Stimulated activated CD8-positive, alpha-beta memory T cell treated with anti-CD3 and anti-CD28 coated beads, Interleukin-4, amount 100 ng/mL, for 4 hours (primary cell): ENCODE measurements at places on chromosomes 6 and 20.

DNA sequence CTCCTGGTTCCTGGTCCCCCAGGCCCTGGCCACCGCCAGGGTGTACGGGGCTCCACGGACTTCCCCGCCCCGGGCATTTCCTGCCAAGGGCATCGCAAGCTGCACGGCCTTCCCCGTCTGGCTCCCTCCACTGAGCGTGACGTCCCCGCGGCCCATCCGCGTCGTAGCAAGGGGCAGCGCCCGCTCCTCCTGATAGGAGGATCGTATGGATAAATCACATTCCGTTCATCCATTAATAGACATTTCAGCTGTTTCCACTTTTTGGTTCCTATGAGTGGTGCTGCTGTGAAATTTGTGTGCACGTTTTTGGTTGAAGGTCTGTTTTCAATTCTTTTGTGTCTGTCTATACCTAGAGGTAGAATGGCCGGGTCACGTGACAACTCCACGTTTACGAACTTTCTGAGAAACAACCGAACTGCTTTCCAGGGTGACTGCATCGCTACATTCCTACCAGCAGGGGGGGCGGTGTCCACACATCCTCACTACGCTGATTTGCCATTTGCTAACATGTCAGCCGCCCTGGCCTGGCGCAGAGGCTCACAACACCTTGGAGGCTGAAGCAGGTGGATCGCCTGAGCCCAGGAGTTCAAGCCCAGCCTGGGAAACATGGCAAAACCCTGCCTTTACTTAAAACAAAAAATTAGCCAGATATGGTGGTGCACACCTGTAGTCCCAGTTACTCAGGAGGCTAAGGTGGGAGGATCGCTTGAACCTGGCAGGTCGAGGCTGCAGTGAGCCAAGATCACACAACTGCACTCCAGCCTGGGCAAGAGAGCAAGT, 37.7 kb downstream of the KCNQ2 start:
- peak; percentile 47 for DNase-seq

DNA sequence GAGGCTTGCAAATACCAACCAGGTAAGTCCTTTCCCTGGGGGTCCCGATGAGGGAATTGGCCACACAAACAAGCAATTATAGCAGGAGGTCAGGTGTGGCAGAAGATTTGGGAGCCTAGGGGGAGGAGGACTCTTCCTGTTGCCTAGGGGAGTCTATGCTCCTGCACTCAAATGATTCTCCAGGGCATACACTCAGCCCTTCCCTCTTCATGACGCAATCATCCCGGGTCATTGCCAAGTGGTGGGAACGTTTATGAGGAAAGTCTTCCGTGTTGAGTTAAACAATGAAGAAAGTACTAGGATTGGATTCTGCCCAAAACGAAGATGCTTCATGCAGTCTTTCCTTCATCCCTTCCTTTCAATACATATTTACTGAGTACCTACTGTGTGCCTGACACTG, 186.5 kb upstream of the TSHZ2 start:
- no peak for DNase-seq

- no peak for DNase-seq
Observed at GRCh38 chr6:7087066-7087465, 20.7 kb upstream of the RREB1 start.

- no peak for DNase-seq
Observed at GRCh38 chr6:168028181-168028580, 30.7 kb downstream of the KIF25 start.

DNA sequence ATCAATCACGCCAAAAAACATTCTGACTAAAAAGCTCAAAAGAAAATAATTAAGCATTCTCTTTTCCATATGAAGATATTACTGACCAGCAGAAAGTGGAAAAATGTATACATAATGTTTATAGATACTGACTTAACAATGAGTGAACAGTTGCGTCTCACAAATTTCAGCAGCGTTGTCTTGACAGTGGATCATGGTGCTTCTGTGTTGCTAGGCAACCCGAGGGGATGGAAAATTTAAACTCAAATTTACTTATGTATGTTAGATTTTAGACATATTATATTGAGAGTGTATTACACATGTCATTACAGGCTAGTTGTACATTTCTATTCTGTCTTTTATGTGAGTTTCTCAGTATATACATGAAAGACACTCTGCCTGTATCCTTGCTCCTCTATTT, 110.2 kb downstream of the LAMA2 start:
- no peak for DNase-seq

DNA sequence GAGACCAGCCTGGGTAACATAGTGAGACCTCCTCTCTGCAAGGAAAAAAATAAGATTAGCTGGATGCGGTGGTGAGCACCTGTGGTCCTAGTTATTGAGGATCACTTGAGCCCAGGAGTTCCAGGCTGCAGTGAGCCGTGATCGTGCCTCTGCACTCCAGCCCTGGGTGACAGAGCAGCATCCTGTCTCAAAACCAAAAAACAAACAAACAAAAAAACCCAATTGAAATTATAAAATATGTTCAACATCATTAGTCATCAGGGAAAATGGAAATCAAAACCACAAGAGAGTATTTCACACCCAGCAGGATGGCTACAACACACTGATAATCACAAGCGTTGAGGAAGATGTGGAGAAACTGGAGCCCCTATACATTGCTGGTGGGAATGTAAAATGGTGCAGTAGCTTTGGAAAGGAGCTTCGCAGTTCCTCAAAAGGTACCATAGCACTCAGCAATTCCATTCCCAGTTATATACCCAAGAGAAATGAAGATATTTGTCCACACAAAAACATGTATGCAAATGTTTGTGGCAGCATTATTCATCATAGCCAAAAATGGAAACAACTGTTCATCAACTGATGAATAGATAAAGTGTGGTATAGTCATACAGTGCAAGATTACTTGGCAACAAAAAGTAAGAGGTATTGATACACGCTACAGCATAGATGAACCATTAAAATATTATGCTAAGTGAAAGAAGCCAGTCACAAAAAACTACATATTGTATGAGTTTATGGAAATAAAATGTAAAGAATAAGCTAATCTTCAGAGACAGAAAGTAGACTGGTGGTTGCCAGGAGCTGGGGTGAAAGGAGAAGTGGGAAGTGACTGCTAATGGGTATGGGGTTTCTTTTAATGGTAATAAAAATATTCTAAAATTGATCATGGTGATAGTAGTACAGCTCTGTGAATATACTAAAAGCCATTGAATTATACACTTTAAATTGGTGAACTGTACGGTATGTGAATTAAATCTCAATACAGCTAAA, 38.7 kb upstream of the RIPOR2 start:
- DNase-seq: no peak

DNA sequence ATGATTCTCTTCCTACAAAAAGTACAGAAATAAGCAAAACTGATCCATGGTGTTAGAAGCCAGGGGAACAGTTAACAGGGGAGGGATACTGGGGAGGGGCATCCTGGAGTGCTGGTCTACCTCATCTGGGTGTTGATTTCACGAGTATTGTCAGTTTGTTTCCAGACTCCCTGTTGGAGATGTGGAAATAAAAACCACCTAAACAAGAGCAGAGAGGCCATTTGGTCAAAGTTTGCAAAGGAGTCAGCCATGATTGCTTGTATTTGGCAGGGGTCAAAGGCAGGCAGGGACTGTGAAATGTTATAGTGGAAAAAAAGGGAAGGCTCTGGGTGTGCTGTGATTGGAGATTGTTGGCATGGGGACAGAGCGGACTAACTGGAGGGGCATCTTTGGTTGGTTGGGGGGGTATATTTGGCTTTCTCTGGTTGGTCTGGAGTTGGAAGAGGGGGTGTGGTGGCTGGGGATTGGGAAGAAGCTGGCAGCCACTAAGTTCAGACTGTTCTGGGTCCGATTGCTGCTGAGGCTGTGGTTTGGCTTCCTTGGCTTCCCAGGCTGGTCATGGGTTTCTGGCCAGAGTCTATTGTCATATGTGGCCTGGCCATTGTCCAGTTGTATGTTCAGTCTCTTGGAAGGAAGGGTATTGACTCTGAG, 14.9 kb upstream of the PANK2 start:
- no peak for DNase-seq

DNA sequence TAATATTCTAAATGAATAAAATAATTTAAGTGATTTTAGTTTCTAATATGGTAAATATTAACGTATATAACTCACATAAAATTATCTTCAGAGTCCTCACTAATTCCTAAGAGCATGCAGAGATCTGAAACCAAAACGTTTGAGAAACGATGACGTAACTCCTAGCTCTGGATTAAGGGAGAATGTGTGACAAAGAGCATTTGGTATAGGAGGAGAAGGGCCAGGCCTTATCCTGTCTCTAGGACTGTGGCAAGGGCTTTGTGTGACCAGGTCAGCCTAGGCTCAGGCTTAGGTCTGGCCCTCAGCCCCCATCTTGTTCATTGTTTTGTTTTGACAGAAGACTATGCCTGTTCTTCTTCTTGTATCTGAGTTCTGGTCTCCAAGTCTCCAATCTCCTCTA, 19.2 kb upstream of the POLR1H start:
- DNase-seq: no peak

- DNase-seq: no peak
Observed at GRCh38 chr20:63394069-63394919, 33.1 kb upstream of the CHRNA4 start.

DNA sequence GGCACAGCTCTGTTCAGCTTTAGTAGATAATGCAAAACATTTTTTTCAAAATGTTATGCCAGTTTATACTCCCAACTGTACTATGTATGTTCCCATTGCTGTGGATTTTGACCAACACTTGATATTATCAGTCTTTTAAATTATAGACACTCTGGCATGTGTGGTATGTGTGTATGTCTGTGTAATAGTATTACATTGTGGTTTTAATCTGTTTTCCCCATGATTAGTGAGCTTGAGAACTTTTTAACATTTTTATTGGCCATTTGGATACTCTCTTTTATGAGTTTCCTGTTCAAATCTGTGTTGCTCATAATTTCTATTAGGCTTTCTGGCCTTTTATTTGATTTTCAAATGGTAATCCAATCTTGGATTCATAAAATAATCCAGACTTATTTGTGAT, 69.2 kb upstream of the TXNDC5 start:
- no peak for DNase-seq

GRCh38 chr20:12061466-12061865, 143.8 kb downstream of the BTBD3 start:
- no peak for DNase-seq

DNA sequence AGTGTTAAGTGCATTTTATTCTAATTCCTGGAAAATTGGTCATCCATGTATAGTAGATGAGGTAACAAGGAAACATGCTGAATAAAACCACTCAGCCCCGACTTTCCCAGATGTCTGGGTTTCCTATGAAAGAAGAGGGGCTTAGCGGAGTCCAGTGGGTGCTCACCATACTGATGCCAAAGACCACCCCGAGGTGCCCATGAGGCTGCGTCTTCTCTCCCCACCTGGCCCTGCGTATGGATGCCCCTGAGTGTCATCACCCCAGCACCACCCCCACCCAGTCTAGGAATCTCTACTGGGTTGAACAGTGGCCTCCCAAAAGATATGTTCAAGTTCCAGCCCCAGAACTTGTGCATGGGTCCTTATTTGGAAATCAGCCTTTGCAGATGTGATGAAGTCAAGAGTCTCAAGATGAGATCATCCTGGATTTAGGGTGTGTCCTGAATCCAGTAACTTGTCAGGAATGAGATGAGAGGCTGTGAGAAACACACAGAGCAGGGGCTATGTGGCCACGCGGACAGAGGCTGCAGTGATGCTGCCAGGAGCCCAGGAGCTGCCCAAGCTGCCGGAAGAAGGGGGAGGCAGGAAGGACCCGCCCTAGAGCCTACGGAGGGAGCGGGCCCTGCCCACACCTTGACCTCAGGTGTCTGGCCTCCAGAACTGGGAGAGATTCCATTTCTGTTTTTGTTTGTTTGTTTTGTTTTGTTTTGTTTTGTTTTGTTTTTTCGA, 124.6 kb upstream of the CDH4 start:
- no peak for DNase-seq

- no peak for DNase-seq
Observed at GRCh38 chr20:32251470-32251869, 26.0 kb upstream of the KIF3B start.
